ENCODE measurements at places on chromosomes 1 and 21. TPM values are rescaled to one million over a fixed set of nuclear protein-coding genes. Genes with fewer than 3 reads are reported as not detected.

Gene USH2A
- total RNA-seq: not detected

Gene TTC34
- total RNA-seq: 0.80 TPM

Gene FAM72D
- 18.1 TPM for total RNA-seq

Gene OR2T10
- total RNA-seq: not detected

Gene FASLG
- total RNA-seq: 7.2 TPM

Gene CTSE
- total RNA-seq: not detected

Gene CATSPERE
- 0.50 TPM for total RNA-seq

GRCh38 chr1:244833734-244834542, 1.5 kb upstream of the COX20 start:
- no peak for DNase-seq

- no peak for DNase-seq
These were observed 5.2 kb downstream of the AGMAT start for GRCh38 chr1:15579683-15580047.

- DNase-seq: no peak
These were observed 24.8 kb upstream of the EYA3 start for GRCh38 chr1:28113242-28113572.

GRCh38 chr1:68384321-68384813, 65.4 kb downstream of the RPE65 start:
- DNase-seq: no peak

- DNase-seq: no peak
These were observed 320.3 kb upstream of the C1orf174 start for GRCh38 chr1:4220362-4220761.

GRCh38 chr1:100780814-100781213, 61.3 kb downstream of the VCAM1 start:
- no peak for DNase-seq

DNA sequence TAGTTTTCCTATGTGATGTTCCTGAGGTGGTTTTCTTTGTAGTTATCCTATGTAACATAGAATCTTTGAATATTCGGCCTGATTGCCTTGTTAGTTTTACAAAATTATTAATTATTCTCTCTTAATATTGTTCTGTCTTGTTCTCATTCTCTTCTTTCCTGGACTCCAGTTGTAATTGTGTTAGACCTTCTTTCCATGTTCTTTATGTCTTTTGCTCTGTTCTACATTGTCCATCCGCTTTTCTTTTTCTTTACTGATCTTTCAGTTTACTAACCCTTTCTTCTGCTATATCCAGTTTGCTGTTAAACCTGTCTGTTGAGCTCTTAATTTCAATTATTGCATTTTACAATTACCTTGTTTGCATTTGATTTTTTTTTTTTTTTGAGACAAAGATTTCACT, 89.3 kb downstream of the PEX14 start:
- no peak for DNase-seq

- no peak for DNase-seq
These were observed 37.7 kb upstream of the BCL10 start for GRCh38 chr1:85313888-85314696.

DNA sequence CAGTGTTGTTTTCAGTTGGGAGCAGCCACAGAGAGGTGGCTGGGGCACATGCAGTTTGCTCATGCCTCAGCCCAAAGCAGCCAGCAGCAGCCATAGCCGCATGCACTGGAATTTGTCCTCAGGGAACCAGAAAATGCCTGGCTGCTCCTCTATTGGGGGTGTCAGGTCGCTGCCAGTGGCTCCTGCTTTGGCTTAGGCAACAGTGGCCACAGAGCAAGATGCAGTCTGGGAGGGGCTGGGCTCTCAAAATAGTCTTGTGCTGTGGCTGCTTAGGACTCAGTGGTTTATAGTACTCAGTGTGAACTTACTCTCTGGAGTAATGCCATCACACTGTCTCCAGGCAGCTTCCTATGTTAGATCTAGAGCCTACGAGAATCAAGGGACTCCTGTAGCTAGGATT, 25.0 kb downstream of the CD55 start:
- DNase-seq: no peak

GRCh38 chr1:78491451-78492071, 787 bp downstream of the PTGFR start:
- no peak for DNase-seq

GRCh38 chr1:197911857-197912696, 5.1 kb upstream of the LHX9 start:
- DNase-seq: no peak

DNA sequence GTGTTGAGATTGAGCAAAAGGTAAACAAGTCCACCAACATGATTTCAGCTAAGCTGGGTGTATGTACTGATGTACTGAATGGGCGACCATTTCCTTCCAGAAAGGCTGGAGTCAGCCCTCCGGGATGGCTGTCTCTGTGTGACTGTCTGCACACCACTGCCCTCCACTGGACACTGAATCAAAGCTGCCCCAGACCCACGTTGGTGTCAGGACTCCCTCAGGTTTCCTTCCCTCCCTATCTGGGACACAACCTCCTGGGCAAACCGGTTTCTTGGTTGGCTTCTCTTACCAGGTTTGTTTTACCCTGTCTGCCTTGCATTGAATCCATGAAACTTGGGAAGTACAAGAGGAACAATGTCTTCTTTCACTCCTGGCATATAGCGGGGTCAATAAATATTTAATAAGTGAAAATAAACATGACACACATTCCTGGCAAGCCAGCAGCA, 5.3 kb upstream of the SRP9 start:
- DNase-seq: no peak

- no peak for DNase-seq
These were observed 3.0 kb upstream of the ATP1B1 start for GRCh38 chr1:169103480-169103893.

GRCh38 chr21:36690628-36691554, 8.0 kb upstream of the SIM2 start:
- DNase-seq: no peak
